ENCODE measurements at places on chromosomes 11 and 22.

- no peak for DNase-seq
Measured at GRCh38 chr11:61106894-61107470, 4.7 kb downstream of the CD5 start.

- DNase-seq: no peak
Measured at GRCh38 chr22:40204321-40205116, 26.8 kb downstream of the TNRC6B start.

DNA sequence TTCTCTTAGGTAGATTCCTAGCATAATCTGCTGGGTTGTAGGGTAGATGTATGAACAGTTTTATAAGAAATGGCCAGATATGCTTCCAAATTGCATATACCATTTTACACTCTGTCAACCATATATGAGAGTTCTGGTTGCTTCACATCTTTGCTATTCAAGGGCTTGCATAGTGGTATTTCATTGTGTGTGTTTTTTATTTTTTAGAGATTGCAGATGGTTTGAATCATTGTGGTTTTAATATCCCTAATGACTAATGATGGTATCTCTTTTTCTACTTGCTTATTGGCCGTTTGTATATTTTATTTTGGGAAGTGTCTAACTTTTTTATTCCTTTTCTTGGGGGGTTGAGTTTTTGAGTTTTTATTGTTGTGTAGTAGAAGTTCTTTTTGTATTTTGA is 26.9 kb downstream of the RNF214 start:
- DNase-seq: no peak

DNA sequence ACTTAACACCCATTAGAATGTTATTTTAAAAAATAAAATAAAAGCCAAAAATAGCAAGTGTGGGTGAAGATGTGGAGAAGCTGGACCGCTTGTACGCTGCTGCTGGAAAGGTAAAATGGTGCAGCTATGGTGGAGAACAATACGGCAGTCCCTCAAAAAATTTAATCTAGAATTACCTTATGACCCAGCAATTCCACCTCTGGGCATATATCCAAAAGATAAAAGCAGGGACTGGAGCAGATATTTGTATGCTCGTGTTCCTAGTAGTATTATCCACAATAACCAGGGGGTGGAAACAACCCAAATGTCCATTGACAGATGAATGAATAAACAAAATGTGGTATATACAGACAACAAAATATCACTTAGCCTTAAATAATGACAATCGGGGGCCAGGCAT is 6.1 kb upstream of the APOA5 start:
- DNase-seq: no peak

- no peak for DNase-seq
Measured at GRCh38 chr22:30127749-30128166, 47.5 kb downstream of the HORMAD2 start.

- no peak for DNase-seq
Measured at GRCh38 chr22:26887916-26888315, 230.5 kb downstream of the MIAT start.

GRCh38 chr11:36711104-36711825 is 113.2 kb upstream of the RAG2 start:
- DNase-seq: no peak

- DNase-seq: no peak
Measured at GRCh38 chr11:79235696-79236095, 205.1 kb downstream of the TENM4 start.

GRCh38 chr11:19744130-19744529 is 31.5 kb downstream of the NAV2 start:
- DNase-seq: no peak

Measured in Panc1 (cell line).